Stimulated activated CD8-positive, alpha-beta memory T cell treated with anti-CD3 and anti-CD28 coated beads, Interleukin-7, amount 100 ng/mL, for 24 hours (primary cell): ENCODE measurements at places on chromosomes 13 and 19.
A peak's percentile ranks its signal among the peaks of the same experiment; 100 is the strongest.

DNA sequence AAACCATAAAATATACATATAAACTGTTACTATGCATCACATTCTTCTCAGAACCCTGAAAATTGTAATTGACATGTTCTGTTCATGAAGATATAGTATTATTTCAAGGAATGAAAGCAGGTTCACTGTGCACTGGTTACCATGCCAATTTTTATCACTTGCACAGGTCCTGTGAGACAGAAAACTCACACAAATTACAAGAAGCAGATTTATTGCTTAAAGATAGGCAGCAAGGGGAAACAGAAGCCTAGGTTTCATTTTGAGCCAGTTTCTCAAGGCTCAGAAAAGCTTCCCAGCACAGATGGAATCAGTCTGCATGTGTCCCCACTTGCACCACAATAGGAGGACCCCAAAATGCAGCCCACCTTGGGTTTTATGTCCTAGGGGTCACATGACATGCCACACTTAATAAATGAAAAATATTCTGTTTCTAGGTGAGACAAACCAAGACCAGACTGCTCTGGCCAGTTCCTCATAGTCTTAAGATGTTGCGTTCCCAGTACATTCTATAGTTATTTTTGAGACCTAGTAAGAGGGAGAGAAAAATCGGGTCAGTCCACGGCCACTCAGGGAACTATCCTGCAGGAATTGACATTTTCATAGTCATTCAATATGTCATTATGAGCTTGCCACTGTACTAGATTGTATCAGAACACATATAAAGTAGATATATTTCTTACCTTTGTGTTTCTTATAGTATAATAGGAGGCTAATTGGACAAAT is 459.1 kb upstream of the ATXN8OS start:
- no peak for DNase-seq

DNA sequence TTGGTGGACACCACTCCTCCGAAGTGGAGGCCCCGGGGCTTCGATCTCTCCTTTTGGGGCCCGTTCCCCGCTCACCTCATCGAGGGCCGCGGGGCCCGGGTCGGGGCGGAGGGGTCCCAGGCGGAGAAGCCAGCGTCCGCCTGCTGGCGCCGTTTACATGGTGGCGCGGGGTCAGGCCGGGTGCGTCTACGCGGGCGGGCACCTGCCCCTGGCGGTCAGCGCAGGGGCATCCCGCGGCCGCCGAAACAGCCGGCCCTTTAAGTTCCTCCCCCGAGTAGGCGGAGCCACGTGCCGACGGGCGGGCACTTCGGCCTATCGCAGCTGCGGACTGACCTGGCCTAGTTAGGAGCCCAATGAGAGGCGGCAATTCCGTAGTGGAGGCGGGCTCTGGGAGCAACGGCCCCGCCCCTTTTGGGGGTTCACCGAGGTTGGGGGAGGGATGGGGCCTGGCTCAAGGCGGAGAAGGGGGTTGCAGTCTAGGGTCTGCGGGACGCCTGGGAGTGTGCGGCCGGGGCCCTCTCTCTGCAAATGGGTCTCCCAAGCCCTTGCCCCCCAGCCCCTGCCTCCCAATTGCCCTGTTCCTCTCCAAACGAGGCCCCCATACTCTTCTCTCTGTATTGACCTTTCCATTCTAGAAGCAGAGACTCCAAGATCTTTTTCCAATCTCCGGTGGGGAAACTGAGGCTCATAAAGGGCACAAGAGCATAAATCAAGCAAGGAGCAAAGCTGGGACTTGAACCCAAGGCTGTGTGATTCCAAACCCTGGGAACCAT is at the start of gene ABHD8:
ABHD8 (minus strand) TSS at position 259 of the 773 bp plus-strand sequence. CDS start 1,809 bp downstream, outside the sequence.
- DNase-seq = peak; percentile 88

GRCh38 chr13:36815062-36815461 is 4.0 kb upstream of the RFXAP start:
- no peak for DNase-seq

- no peak for DNase-seq
Observed at GRCh38 chr19:42092350-42092749, 16.4 kb downstream of the ZNF574 start.
